ENCODE measurements at places on chromosomes 12 and 14.
A peak's percentile ranks its signal among the peaks of the same experiment; 100 is the strongest.

DNA sequence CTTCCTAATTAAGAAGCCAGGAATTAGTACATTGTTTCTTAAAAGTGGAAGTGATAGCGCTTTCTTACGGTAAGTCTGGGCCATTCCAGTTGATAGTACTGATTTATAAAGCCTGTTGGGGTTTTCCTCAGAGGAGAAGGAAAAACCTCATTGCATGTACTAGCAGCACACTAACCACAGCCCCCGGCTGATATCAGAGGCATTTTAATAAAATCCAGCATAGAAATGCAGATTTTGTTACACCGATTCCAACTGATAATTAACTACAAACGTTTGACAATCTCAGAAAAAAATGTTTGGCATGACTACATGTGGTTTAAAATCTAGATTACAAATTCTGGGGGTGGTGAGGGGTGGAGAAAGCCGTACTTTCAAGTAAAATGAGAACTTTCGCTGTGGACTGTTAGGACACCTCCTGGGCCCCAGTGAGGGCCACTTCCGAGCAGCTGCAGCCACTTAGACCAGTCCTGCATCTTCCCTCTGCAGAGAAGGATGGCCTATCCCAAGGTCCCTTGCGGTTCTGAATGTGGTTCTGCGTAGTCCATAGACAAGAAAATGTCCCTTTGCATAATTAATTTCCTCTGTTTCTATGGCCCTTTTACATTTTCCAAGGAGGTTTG, 374.4 kb downstream of the NUAK1 start:
- DNase-seq, result no peak

DNA sequence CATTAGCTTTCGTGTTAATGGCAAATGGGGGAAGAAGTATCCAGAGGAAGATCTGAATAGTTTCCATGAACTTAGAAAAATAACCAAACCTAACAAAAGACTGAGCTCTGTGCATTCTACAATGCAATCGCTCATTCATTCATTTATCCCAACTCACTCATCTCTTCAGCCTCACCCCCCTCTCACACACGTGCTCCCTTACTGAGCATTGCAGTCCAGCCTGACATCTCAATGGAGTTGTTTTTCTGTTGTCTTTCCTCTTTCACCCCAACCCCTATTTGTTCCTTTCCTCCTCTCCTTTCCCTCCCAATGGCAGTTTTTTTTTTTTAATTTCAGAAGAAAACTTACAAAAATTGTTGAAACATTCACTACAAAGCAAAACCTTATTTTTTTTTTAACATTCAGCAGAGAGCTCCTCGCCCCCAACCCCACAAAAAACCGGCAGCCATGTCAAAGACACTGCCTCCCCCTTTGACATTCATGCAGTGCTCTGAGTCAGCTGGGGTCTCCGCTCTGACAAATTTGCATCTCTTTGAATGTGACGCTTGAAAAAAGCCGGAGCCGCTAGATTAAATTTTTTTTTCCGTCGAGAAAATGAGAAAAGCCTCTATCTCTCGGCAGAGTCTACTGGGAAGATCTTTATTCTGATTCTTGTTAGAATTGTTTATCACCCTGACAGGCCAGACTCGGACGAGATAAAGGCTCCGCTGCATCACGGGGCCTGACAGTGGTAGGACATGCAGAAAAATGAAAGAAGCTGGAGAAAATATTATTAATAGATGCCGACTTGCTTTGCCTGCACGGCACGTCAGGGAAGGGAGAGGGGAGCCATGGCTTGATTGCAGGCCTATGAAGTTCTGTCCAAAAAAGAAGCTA, 775.6 kb downstream of the VRK1 start:
- DNase-seq, result no peak

DNA sequence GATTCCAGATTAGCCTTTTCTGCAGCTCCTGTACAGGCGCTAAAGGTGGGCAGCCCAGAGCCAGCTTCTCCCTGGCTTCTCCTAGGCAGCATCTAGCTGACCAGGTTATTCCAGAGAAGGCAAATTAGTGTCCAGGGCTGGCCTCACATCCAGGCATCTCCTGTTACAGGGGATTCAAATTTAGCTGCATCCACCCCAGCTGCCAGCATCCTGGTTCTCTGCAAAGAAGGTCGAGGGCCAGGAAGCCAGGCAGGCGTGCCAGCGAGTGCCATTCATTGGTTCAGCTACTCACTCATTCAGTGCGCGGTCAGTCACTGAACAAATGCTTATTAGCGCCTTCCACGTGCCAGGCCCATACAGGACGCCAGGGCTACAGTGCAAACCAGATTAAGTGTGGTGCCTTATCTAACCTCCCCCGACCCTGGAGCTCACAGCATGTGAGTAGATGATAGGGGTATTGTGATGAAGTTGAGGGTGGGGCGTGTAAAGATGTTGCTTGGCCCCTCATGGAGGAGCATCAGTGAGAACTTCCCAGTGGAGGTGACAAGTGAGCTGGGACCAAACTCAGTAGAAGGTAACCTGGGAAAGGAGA, 15.7 kb upstream of the FAM222A start:
- DNase-seq, result no peak

DNA sequence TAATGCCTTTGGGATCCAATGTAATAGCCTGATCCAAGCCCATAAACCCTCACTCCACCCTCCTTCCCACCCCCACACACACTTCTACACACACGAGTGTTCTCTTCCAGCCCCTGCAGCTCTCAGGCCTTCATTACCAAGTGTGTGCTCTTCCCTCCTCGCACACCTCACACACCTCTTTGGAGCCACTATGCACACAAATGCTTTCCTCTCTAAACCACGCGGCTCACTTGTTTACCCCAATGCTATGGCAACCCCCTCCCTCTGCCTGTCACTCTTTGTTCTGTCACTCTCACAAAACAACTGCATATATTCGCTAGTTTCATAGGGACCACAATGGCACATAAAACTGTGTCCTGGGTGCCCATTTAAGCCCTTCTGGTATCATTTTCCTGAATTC, 35.1 kb downstream of the PPP2R5E start:
- DNase-seq, result no peak

- DNase-seq, result no peak
These were observed 22.5 kb downstream of the CABP1 start for GRCh38 chr12:120662879-120663278.

GRCh38 chr14:73829526-73830431, 21.9 kb upstream of the PTGR2 start:
- no peak for DNase-seq

DNA sequence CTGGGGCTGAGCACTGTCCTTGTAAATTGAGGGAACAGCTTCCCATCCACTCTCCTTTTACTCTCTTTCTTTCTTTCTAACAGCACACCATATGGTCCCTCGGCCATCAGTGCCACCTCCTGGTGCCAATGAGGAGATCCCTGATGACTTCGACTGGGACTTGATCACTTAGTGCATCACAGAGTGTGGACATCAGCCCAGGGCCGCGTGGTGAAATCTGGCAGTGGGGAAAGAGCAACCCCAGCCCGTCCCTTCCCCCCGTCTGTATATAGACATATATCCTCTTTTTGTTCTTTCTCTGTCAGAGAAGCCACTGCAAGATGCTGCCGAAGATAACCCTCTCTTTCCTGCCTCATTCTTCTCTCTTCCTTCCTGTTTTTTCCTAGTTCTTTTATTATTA, 13.5 kb downstream of the C3AR1 start:
- DNase-seq, result no peak

DNA sequence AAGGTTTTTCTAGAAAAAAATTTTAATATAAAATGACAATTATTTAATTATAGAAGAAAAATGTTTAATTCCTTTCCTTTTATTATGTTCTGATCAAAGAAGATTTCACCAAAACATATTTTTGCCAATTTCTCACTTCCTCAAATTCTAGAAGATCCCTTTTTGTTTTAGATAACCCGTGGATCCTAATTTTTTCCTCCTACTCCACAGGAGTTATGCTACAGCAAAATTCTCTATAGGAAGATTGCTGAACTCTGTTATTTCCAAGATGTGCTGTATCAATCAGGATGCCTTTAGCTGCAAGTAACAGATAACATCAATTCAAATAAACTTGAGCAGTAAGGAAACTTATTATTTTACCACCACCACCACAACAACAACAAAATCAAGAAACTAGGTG, 3.8 kb upstream of the SNX6 start:
- DNase-seq, result no peak

GRCh38 chr12:26401874-26402273, 206.5 kb downstream of the SSPN start:
- no peak for DNase-seq

DNA sequence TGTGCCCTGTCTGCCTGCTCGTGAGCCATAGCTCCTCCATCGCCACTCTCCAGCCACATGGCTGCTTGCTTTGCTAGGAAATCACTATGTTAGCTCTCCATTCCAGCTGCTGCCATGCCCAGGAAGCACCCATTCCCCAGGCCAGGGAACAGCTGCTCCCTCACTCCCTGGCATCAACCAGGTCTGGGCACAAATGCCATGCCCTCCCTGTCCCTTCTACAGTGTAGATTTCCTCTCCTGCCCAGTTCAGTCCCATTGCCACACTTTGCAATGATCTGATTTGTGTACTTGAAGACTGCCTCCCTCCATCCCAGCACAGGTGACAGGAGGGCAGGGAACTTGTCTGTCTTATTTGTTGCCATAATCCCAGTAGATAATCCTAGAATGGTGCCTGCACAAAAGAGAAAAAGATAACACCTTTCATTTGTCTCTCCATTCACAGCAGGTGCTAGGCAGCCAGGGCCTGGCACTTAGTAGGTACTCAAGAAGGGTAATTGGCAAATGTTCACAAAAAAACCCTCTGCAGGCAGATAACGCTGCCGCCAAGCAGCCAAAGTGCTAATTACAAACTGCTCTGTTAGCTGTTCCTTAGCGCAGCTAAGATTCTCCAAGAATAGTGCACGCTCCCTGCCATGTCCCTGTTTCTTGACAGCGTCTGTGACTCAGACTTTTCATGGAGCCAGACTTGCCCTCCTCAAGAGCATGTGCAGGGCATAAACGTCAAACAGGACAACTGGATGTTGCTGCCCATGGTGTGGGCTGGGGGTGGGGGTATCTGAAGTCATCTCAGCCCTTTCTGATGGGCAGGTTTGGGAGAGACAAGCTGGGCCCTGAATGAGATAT, 69.1 kb downstream of the ARL6IP4 start:
- no peak for DNase-seq

DNA sequence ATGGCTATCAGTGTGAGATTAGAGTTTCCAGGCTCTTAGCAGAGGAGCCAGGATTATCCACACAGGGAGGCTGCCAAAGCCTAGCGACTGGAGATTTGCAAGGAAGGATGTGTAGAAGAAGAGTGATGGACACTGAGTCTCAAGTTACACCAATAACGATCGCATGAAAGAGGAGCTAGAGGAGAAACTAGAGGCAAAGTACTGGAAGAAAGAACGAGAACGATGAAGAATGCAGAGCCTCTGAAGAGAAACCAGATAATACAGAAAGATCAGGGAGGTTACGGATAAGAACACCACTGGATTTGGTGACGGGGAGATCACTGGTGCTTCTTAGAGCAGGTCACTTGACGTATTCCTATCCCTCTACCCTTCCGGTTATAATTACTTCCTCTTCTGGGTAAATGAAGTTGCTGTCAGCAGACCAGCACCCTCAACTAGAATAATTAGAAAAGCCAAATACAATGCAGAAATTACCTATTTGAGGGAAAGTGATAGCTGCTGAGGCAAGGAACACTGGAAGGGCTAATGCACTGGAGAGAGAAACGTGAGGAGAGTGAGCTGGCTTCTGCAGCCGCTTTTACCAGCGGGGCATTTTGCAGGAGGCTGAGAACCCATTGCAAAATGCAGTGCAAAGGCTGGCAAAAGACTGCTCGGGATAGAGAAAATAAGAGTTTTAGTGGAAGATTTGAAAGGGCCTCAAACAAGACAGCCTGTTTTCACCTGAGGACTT, 93.1 kb upstream of the HIF1A start:
- no peak for DNase-seq

DNA sequence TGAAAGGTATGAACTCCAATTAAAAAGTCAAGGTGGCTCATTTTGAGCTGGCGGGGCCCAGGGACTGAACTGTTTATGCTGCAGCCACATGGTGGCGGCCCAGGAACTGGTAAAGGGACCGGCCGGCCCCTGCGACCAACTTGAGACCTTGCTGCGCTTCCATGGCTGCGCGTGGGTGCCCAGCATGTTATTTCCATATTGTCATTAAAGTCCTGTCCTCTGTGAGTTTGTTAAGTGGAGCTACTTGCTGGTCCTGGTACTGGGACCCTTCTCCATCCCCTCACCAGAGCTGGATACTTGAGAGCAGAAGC, 62.3 kb downstream of the BEGAIN start:
- peak; percentile 12 for DNase-seq

- DNase-seq, result no peak
These were observed 700.1 kb downstream of the MED13L start for GRCh38 chr12:115577401-115577800.
